ENCODE measurements at places on chromosomes 12 and 14.

DNA sequence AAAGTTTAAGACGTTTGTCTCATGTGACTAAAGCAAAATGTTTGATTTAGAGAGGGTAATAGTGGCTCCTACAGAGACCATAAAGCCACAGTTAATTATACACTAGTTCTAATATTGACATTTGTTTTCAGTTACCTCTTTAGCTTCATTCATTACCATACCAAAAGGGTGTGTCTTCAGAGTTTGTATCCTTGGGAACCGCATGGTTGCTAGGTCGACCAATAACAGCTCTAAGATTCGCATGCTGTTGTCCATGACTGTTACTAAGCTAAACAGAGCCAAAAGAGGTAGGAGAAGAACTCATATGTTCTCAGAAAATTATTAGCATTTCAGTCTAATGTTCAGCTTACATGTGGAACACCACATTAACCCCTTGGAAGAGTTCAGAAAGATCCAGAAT is 36.2 kb upstream of the ETNK1 start:
- peak; percentile 25 for DNase-seq

DNA sequence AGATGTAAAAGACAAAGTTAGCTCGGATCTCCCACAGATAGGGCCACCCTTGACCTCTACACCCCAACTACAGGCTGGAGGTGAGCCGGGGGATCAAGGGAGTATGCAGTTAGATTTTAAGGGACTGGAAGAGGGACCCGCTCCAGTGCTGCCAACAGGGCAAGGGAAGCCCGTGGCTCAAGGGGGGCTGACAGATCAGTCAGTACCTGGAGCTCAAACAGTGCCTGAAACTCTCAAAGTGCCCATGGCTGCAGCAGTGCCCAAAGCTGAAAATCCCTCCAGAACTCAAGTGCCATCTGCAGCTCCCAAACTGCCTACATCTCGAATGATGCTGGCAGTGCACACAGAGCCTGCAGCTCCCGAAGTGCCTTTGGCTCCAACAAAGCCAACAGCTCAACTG is 10.4 kb downstream of the NYNRIN start:
- no peak for DNase-seq

- no peak for DNase-seq
Observed at GRCh38 chr12:6842075-6842474, 1.4 kb downstream of the GNB3 start.

DNA sequence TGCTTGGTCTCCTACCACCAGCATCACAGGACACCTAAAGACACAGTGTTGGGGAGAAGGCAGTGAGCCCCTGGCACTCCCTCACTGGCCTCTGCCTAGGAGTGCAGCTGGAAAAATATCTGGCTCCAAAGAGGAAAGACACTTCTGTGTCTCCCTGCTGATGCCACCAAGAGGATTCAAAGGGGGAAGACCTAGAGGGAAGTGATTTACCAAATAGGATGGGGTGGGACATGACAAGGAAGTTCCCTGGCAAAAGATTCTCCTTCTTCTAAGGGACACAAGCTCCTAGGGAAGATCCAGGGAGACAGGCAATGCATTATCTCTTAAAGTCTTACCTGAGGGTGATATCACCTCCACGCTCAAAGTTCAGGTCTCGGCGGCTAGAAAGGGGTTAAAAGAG is 6.1 kb downstream of the NDRG2 start:
- no peak for DNase-seq

- no peak for DNase-seq
Observed at GRCh38 chr14:54427871-54428270, 13.3 kb downstream of the CNIH1 start.

DNA sequence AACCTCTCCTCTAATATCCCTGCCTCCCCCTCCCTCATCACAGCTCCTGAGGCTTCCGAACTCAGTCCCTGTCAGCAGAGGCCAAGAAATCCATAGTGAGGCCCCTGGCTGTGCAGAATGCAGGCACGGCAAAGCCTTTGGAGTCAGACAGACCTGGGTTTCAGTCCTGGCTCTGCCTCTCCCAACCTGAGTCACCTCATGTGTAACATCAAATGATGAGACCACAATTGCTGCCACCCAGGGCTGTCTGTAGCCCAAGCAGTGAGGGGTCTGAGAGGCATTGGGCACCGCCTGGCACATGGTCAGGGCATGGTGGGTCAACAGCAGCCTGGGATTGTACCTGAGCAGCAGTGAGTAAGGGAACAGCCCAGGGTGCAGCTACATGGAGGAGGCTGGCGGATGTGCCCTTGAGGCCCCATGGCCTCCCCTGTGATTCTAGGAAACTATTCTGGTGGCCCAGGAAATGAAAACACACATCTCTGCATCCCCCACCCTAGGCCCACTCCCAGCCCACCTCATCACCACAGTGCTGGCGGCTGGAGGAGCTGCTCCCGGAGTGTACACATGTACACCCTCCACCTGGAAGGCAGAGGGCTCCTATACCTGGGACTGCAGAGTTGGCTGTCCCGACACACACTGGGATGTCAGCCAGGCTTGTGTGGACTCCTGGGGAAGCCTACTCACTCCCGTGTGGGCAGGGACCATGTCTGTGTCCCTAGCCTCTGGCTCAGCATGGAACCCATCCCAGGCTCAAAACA is 7.7 kb downstream of the ANKRD33 start:
- no peak for DNase-seq

DNA sequence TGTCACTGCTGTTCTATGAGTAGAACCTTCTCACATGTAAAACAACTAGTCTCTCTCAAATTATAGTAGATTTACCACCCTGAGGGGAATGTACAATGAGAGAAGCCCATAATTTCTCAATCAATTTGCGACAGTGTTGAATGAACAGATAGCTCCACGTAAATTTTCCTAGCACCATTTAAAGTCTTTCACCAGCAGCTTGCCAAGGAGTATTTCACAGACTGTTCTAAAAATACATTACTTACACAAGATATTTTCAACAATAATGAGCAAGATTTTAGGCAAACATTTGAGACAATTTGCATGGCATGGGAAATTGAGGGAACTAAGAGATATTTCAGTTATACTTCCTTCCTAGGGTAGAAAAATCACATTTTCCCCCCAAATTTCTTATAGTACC is 151.6 kb downstream of the KICS2 start:
- no peak for DNase-seq

GRCh38 chr14:62143245-62143644 is 381.0 kb downstream of the SNAPC1 start:
- DNase-seq: peak; percentile 17

- no peak for DNase-seq
Observed at GRCh38 chr14:27557445-27557844, 959.6 kb upstream of the NOVA1 start.

DNA sequence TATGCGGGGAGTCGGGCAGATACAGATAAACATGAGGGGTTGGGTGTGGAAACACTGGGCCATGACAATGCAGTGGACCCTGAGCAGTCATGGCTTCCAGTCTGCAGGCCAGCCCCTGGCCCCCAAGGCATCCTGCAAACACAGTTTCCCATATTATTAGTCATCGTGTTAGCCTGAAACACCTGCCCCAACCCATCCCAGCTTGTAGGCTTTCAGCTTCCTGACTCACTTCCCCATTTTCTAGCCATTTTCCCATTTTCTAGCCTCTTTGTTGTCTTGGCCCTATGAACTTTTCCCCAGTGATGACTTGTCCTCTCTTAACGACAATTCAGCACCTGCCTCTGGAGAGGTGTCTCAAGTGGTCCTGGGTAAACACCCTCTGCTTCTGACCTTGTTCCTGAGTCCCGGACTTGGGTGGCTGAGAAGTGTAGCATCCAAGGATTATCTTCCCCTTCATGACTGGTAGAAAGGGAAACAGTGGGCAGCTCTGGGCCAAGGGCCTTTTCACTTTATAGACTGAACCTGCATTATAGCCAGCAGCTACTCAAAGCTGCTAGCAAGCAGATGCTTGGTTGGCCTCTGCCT is 4.3 kb upstream of the PGF start:
- peak; percentile 31 for DNase-seq

DNA sequence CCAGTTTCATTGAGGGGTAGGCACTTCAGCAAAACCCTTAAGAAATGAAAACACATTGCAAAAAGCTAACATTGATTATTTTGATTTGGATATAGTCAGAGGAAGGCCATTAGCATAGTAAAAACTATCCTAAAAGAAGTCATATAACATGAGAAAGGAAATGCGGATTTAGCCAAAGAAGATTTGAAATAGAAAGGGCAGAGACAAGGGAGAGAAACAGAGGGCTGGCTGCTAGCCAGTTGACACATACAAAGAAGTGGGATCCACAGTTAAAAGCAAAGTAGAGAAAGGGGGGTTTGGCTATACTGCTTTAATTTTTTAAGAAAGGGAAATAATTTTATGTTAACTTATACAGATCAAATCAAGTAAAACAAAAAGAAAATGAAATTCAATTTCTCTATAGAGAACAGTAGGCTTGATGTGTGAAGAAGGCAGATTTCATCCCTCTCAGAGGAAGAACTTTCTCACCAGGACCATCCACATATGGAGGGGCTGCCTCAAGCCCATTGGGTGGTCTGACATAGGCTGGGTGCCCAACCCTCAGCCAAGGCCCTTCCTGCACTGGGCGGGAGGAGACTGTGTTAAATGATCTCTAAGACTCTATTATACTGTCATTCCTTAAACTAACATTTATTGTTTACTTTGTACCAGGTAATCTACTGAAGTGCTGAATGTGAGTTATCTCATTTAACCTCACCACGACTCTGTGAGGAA is 420.3 kb downstream of the CCDC91 start:
- DNase-seq: no peak

DNA sequence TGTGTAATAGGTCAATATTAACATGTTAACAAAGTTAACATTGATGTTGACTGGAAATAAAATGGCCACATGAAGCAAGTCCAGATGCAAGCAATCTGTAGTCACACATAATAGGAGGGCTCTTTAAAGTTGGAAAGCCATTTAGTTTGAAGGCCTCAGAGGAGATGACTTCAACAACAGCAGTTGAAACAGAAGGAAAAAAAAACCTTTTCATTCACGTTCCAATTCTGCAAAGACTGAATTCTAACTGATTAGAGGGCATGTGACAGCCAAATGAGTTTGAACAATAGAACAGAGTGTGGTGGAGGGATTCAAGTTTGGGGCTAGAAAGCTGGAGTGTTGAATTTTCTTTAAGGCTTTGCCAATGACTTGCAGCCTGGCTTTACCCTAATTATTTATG is 41.5 kb upstream of the DAAM1 start:
- DNase-seq: no peak

- peak; percentile 87 for DNase-seq
Observed at GRCh38 chr14:99382781-99383471, 97.7 kb downstream of the SETD3 start.

GRCh38 chr12:41049033-41049432 is 139.1 kb upstream of the PDZRN4 start:
- DNase-seq: no peak

- DNase-seq: peak; percentile 42
Observed at GRCh38 chr12:43758247-43758727, 303 bp downstream of the PUS7L start.
